ENCODE measurements at places on chromosomes 1 and 21.

GRCh38 chr21:46157396-46157986 is 2.1 kb upstream of the FTCD start:
- DNase-seq = no peak

- DNase-seq = no peak
Observed at GRCh38 chr1:189150624-189151023, 1327.0 kb downstream of the BRINP3 start.

DNA sequence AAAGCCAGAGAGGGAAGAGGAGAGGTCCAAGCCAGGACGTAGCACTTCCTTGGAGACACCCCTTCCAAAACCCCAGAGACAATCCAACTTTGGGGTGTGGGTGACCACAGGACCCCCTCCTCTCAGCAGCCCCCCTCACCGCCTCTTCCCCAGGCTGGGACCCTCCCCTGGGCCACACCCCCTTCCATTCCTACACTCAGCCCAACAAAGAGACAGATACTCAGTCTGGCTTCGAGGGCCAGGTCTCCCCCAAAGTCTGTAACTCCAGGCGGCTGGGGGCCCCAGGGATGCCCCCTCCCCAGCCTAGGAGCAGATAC is 1.4 kb downstream of the MEX3A start:
- DNase-seq = no peak

GRCh38 chr1:109091839-109092193 is 1.3 kb downstream of the TMEM167B start:
- no peak for DNase-seq

DNA sequence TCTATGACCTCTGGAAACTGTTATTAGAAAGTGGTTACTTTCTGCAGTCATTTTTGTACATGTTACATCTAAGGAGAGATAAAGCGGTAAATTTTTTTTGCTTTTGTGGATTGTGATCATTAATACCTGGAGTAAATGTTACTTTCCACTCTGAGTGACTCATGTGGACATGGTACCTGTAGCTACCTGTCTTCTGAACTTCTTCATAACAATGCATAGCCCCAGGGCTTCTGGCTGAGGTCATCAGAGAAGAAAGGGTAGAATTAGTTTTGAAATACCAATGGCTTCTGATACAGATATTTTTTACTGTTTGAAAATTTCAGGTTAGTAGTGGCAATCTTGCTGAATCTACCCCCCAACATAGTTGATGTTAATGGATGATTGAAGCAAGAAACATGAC is 489.3 kb downstream of the RWDD3 start:
- no peak for DNase-seq

GRCh38 chr21:44506279-44507255 is 33.4 kb downstream of the KRTAP10-1 start:
- DNase-seq = no peak

- no peak for DNase-seq
Observed at GRCh38 chr21:45386728-45387371, 18.1 kb upstream of the COL18A1 start.

GRCh38 chr1:212141404-212141803 is 105.9 kb downstream of the DTL start:
- DNase-seq = no peak

DNA sequence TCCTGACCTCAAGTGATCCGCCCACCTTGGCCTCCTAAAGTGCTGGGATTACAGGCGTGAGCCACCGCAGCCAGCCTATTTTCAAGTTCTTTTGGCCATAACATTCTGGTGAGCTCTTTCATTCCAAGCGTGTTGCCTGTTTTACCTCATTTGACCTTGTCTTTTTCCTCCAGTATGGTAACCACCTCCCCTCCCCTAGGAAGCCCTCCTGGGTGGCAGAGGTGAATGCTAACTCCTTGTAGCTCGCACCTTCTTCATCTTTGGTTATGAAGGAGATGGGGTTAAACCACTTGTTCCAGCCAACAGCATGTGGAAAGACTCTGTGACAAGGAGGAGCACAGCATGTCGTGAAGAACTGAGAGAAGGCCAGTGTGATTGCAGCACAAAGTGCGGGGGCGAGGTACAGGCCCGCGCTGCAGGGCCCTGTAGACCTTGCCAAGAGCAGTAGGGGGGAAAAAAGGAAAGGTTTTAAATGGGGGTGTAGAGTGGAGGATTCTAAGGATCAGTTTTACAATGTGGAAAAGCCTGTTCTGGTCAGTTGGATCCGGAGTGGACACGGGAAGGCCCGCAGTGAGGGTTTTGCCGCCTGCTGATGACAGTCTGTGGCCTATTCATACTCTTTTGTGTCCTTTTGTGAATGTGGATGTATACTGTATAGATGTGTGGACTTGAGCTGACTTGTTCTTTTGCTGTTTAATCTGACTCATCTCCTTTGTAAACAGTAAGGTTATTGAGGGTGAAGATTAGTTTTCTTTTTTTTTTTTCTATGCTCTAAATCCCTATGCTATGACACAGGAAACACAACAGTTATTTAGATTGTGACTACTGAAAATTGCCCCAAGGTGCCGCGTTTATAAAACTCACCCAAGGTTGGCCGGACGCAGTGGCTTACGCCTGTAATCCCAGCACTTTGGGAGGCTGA is 7.5 kb upstream of the ZNF436 start:
- DNase-seq = no peak

DNA sequence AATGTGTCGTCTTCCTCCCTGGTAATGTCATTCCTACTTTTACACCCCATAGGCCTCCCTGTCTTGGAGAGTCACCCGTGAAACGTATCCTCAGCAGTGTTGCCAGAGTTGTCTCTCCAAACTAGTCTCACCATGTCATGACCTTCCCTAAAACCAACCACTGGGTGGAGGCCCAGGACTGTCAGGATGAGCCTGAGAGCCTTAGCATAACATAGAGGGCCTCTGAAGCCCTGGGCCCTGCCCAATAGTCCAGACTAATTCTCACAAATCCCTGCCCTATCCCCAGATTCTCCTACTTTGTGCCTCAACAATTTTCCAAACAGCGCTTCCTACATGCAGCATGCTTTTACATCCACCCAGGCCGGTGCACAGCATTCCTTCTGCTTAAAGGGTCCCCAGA is 29.3 kb upstream of the HSD3B1 start:
- no peak for DNase-seq

GRCh38 chr1:25807480-25808390 is 7.7 kb downstream of the SELENON start:
- no peak for DNase-seq

DNA sequence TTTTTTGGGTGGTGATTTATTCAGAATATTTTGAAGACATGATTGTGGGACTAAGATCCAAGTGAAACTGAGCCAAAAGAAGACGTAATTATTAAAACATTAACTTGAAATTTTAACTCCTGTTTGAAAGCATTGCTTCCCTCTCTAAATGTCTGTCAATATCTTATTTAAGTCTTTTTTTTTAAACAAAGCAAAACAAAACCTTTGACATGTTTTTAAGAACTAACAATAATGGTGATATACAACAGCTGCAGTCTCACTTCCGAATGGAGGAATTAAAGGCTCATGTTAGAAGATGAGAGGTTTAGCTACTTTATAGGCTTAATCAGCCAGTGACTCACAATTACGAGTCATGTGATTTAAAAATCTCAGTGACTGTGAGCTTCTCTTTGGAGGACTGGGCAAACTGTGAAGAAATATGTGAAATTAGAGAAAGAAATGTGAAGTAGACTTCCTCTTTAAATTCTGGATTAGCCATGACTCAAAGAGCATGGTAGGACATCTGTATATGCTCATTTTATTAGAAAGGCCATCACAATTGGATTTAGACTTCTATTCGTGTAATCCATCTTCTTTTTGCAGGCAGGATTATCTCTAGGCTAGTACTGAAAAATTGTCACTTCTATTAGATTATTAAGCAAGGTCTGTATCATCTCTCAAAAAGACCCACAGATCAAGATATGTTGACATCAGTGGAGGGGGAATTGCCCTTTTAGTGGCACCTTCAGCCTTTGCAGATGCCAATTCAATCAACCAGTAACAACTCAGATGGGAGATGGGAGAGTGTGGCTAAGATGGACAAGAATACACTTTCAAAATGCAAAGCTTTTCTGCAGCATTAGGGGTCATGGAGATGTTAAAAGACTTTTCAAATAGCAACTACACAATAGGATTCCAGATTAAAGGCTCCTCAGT is 28.7 kb downstream of the KCNA3 start:
- DNase-seq = no peak

- no peak for DNase-seq
Observed at GRCh38 chr1:34908369-34908768, 21.1 kb downstream of the DLGAP3 start.

GRCh38 chr1:22680726-22681125 is 27.7 kb downstream of the C1QB start:
- DNase-seq = no peak

- no peak for DNase-seq
Observed at GRCh38 chr1:60762911-60763310, 319.4 kb upstream of the NFIA start.

DNA sequence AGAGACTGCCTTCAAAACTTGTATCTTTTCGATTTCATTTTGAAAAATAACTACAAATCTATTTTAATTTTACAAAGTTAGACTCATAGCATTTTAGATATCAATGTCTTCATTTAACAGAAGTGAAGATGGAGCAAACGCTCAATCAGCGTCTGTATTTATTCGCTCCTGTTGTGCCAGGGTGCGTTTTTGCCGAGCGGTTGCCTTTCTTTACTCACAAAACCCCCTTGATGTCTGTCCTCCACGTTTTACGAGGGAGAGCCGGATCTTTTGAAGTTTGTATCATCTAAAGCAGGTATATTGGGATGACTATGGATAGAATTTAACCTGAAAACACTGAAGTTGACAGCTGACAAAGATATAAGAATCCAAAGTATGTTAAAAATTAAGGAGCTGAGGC is 44.6 kb downstream of the MRPL39 start:
- no peak for DNase-seq

DNA sequence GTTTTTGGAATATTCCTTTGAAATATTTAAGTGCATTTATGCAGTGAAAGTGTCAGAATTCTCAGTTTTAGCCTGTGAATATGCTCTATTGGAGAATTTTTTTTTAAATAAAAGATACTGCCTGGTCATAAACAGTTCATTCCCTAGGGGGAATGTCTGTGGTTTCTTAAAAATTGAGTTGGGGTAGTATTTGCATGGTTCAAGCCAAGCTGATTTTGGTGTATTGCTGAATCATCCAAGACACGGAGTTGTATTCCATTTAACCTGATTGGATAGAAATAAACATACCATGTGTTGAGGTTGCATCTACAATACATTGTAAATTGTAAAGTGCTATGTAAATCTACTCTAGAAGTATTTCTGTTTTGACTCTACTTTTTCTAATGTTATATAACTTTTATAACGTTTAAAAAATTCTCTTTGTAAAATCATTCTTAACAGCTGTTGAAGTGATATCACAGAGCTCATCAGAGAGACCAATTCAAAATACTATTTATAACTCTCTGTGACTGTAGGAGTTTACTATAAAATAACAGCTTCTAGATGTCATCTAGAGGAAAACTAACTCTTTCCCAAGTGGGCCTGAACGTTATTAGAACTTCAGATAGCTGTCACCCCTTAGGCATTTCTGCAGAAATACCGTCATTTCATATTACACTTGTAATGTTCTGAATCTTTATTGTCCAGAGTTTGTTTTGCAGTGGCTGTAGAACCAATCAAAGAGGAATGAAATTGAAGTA is 199.1 kb downstream of the USP25 start:
- no peak for DNase-seq

GRCh38 chr1:201760516-201760915 is 68.4 kb upstream of the IPO9 start:
- no peak for DNase-seq

- DNase-seq = peak; percentile 46
Observed at GRCh38 chr1:91583326-91583755, 82.7 kb downstream of the CDC7 start.

DNA sequence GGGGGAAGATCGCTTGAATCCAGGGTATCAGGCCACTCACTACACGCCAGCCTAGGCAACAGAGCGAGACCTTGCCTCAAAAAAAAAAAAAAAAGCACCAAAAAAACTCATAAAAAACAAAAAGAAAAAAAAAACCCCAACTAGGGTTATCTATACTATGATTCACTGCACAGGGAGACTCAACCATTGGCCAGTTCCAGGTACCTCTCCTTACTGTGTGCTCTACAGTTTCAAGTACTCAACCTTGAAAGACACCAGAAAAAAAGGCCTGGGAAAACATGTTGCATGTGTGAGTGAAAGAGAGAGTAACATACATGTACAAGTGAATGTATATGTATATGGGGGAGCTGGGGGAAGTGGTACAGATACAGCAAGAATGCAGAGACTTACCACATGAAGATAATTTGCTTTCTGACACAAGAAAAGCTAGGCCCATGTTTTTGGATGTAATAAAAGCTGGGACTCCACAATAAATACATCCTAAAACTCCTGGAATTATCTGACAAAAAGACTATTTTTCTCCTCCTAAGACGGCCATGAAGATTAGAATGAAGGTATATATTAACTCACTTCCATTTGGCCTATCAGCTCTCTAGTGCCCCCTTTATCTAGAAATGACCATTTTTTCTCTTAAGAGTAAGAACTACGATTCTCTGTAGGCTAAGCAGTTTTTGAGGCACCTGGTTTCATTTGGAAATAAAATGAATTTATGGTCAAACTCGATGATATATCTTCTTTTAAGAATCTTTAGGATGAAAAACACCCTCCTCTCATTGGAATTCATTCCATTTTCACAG is 52.2 kb downstream of the SLC27A3 start:
- no peak for DNase-seq

DNA sequence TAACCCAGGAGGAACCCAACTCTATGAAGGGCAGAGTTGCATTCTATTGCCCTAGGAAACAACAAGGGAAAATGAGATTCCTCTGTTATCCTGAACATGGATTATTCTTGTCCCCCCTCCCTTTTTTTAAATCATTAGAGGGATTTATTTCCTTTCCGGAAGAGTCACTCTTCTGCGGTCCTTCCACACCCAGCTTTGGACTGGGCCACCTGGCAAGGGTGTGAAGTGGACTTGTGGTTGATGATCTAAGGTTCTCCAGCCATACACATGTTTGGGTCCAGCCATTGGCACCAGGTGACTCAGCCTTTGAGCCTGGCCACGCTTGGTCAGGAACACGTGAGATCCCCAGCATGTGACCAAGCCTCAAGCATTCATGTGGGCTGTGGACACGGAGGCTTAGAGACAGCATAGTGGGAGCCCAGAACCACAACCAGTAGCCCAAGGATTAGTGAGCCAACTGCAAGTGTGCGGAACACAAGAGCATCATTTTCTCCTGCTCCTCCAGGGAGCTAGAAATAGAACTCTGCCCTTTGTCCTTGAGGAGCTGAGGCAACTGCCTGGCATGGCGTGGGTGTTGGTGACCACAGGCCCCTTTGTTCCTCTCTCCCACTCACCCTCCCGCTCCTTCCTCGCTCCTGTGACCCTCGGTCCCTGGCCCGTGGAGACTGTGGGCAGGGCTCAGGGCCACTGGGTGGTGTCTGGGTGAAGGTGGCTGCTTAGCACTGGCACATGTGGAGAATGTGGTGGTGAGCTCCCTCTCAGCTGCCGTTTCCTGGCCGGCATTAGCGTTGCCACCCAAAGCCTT is 50.1 kb downstream of the NENF start:
- no peak for DNase-seq

GRCh38 chr1:172900376-172900997 is 150.3 kb downstream of the TNFSF18 start:
- DNase-seq = no peak

Measured in NCI-H1436 (cell line).